NCI-H526 (cell line): ENCODE measurements at places on chromosomes 11 and 22.

DNA sequence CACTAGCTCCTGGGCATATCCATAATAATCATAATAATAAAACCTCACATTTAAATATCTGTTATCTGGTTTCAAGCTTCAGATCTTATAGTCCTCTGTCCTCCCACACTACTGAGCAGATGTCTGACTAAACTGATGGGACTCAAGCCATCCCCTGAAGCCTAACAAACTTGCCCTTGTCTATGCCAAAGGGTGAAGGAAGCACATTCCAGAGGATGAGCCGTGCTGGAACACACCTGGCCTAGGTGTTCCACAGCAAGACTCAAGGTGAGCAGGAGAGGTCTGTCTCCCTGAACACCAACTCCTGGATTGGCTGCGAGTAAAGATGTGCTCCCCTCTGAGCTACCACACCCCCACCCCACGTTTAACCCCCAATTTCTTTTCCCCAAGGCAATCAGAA lies 14.7 kb downstream of the SCUBE2 start:
- DNase-seq, result no peak

GRCh38 chr11:67289651-67290479 lies 762 bp downstream of the ANKRD13D start:
- DNase-seq, result no peak

DNA sequence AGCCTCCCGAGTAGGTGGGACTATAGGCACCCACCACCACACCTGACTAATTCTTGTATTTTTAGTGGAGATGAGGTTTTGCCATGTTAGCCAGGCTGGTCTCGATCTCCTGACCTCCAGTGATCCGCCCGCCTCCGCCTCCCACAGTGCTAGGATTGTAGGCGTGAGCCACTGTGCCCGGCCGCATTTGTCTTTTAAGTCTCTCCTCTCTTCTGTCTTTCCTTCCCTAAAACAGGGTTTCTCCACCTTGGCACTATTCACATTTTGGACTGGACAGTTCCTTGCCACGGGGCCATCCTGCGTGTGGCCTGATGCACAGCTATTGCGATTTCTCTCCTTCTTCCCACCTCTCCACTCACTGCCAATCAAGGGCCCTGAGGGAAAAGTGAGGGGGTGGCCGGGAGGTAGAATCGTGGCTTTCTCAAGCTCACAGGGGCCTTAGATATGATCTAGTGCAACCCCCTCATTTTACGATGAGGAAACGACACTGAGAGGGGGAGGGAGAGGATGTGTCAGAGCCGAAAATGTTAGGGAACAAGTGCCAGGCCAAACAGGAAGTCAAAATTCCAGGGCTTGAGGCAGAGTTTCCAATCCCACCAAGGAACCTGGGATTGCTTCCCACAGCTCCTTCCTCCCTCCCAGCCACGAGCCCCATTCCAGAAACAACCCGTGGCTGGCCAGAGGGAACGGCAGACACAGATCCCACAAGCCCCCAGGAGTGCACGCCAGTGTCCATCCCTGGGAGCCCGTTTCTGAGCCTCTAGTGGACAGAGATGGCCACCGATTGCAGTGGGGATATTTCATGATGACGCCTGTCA lies 21.2 kb downstream of the SCGB1A1 start:
- DNase-seq, result no peak

- no peak for DNase-seq
Measured at GRCh38 chr22:48556751-48557150, 1270.9 kb downstream of the BRD1 start.

DNA sequence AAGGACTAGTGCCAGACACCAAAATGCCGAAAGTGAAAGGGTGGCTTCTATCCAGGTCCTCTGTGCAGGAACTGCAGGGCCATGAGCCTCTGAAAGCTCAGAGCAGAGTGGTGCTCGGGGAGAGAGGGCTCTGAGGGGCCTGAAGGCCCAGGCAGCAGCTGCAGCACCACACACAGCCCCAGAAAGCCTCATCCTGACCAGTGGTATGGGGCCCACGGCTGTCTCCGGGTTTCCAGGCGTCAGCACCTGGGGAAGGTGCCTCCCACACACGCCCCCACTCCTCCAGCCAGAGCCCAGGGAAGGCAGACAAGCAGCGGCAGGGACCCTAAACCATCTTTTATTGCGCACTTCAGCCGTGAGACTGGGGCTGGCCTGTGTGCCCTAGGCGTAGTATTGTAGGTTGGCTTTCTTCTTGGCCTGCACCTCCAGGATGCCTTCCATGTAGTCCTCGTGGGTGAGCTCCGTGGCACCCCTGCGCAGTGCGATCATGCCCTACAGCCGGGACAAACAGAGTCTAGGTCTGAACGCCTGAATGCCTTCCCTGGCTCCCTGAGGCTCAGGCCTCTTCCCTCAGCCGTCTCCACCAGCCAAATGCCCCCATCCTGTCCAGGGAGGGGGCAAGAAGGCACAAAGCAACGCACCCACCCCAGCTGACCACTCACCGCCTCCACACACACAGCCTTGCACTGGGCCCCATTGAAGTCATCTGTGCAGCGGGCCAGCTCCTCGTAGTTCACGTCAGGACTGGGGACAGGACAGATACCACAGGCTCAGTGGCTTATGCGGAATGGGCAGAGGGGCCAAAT lies 7.6 kb downstream of the PSMC3 start:
- no peak for DNase-seq

- DNase-seq, result no peak
Measured at GRCh38 chr11:95375886-95376285, 144.9 kb upstream of the SESN3 start.

- DNase-seq, result no peak
Measured at GRCh38 chr11:43894546-43894945, 13.9 kb downstream of the ALKBH3 start.
